ENCODE measurements at places on chromosomes 7 and 10.

DNA sequence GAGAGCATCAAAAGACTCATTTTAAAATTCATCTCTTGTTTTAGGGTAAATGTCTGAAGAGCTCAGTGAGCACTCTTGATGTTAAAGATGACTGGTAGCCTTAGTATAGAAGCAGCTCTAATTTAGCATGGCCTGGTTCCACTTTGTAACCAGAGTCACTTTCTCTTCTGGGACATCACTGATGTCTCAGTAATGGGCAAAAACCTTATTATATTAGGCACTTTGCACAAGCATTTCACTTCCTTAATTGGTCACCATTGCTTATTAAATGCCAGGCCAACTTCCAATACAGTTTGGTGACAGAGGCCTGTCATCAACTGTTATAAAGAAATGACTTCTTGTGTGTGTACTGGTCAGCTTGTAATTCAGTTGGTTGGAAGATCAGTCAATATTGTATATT lies 53.0 kb downstream of the STEAP1B start:
- DNase-seq: no peak

DNA sequence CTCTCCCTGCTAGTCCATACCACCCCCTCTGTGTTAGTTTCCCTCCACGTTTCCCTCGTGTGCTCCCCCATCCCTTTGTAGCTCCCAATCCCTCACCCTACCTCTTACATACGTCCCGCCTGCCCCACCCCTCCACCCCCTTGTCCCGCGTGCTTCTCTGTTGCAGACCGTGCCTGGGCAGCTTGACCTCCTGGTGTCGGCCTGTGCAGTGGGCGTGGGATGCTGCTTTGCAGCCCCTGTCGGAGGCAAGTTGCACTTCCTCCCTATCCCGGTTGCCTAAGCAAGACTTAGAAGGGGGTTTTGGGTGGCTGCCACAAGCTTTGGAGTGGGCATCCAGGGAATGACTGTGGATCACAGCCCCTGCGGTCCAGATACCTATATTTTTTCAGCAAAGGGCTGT lies 7.7 kb downstream of the CLCN1 start:
- DNase-seq: no peak

DNA sequence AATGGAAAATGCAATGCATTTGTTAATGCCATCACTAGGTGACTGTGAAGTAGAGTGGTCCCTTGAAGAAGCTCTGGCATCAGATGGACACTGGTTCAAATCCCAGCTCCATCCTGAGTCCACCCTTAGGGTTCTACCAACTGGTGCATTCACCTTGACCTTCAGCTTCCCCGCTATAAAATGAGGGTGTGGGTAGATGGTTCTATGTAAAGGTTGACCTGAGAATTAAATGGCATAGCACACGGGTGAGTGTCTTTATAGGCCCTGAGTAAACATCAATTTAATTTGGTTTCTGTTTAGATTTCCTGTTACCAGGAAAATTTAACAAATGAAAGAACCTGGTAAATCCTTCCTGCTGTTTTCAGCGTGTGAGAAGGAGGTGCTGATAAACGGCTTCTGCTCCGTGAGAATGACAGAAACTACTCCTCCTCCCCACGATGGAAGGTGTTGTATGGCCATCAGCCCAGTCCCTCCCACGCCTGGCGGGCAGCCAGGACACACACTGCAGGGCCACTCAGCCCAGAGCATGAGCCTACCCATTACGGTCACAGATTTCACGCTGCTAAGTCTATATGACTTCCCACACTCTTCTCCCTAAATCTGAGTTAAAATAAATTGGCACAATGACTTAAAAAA lies 210.1 kb downstream of the TNS3 start:
- DNase-seq: no peak

DNA sequence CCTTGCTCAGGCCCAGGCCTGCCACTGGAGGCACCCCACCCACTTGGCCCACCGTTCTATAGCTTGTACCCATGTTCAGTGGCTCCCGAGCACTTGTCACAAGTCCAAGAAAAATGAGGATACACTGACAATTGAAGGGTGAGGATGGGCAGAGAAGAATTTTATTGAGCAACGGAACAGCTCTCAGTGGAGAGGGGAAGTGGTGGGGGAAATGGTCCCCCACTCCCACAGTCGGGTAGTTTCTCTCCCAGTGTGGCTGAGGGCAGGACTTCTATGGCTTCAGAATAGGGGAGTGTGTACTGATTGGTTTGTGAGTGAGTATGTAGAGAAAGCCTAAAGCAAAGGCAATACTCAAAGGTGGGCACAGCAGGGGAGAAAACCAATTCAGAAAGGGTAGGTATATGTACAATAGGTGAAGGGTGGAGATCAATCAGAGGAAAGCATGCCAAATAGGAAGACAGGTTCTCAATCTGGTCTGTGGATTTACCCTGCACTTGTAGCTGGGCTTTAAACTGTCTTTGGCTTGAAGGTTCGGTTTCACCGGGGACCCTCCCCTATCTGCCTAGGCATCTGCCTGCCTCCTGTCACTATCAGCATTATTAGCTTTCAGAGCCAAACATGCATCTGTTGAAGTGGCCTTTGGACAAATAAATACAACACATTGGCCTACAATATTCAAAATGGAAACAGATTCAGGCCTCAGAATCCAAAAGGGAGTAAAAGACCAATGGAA lies 8.9 kb upstream of the TSPAN13 start:
- DNase-seq: no peak

- DNase-seq: no peak
Measured at GRCh38 chr10:129161150-129161549, 305.9 kb upstream of the MGMT start.

GRCh38 chr10:10007957-10008356 lies 1009.7 kb upstream of the CELF2 start:
- no peak for DNase-seq

DNA sequence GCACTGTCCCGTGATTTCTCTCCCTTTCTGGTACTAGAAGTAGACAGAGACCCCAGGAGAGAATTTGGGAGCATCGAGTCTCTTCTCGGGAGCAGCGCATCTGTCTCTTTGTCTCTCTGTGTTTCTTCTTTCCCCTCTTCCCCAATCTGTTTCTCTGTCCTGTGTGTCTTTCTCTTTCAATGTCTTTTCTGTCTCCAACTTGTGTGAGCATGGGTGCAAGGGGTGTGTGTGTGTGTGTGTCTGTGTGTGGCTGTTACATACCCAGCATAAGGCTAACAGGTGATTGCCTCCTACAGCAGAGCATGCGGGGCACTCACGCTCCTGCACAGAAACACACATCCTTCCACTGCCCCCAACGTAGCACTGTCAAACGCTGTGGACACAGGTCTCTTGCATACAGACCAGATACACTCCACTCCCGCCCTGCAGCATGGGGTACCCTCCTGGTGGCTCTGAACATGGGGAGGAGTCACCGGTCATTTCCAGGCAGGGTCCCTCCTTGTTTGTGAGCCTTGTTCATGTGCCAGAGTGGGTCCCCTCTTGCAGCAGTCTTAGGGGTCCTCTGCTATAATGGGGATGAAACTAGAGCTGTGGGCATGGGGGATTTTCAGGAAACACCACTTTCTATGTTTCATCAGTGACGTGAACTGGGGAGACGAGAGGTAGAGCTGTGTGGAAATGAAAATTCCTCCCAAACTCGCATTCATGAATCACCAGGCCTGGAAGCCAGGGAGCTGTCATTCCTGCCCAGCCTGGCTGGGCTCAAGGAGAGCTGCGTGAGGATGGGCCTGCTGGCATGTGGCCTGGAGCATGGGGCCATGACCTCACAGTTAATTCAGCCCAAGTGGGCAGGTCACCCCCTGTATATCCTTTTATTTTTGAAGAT lies 980 bp downstream of the ADAMTS14 start:
- no peak for DNase-seq

- DNase-seq: no peak
Measured at GRCh38 chr7:49151146-49151545, 226.8 kb downstream of the CDC14C start.

DNA sequence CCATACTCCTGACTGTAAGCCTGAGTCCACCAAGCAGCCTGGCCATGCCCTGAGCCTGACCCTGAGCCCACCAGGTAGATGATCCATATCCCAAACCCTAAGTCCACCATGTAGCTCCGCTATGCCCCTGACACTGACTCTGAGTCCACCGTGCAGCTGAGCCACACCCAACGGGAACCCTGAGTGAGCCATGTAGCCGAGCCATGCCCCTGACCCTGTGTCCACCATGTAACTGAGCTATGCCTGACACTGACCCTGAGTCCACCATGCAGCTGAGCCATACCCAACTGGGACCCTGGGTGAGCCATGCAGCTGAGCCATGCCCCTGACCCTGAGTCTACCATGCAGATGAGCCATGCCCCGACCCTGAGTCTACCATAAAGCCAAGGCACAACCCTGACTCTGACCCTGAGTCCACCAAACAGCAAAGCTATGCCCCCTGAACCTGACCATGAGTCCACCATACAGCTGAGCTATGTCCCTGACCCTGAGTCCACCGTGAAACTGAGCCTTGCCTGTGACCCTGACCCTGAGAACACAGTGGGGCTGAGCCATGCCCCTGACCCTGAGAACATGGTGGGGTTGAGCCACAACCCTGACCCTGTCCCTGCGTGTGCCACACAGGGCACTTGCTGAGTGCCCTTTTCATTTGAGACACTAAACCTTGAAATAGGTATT lies 299.8 kb downstream of the TNS3 start:
- no peak for DNase-seq

- no peak for DNase-seq
Measured at GRCh38 chr7:100575746-100576383, 2.2 kb upstream of the SAP25 start.

GRCh38 chr7:20458521-20458920 lies 127.8 kb downstream of the ITGB8 start:
- no peak for DNase-seq

- DNase-seq: no peak
Measured at GRCh38 chr7:106582365-106582764, 78.6 kb downstream of the CCDC71L start.

GRCh38 chr10:24694086-24694485 lies 29.6 kb downstream of the ARHGAP21 start:
- no peak for DNase-seq

DNA sequence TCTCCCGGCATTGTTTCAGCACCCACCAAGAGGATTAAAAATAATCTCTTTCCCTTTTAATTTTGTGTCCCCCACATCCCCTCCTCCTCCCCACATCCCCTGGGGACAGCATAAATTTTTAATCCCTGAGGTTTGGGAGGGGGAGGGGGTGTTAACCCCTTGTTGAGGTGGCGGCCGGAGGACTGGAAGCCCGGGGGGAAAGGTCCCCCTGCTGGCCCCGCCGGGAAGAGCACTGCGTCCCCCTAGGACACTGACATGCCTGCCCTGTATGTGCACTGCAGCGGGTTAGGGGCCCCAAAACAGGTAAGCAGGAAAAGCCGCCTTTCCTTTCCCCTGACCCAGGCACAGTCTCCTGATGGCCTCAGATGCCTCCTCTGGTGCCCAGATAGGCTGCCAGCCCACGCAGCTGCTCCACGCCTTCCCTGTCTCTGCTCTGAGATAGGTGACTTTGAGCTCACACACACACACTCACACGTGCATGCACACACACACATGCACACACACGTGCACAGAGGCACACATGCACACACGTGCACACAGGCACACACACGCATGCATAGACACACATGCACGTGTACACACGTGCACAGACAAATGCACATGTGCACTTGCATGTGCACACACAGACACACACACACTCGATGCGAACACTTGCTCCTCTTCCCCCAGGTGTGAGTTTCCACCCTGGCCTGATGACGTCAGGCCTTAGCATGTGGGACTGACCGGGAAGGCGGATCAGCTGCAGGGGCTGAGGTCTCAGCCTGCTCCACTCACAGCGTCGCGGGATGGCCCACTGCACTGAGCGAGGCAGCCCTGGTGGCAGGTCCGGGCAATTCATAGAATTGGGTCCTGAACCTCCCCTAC lies 12.3 kb downstream of the CNPY1 start:
- DNase-seq: peak; percentile 21

GRCh38 chr7:96303105-96303685 lies 18.7 kb downstream of the SLC25A13 start:
- no peak for DNase-seq

DNA sequence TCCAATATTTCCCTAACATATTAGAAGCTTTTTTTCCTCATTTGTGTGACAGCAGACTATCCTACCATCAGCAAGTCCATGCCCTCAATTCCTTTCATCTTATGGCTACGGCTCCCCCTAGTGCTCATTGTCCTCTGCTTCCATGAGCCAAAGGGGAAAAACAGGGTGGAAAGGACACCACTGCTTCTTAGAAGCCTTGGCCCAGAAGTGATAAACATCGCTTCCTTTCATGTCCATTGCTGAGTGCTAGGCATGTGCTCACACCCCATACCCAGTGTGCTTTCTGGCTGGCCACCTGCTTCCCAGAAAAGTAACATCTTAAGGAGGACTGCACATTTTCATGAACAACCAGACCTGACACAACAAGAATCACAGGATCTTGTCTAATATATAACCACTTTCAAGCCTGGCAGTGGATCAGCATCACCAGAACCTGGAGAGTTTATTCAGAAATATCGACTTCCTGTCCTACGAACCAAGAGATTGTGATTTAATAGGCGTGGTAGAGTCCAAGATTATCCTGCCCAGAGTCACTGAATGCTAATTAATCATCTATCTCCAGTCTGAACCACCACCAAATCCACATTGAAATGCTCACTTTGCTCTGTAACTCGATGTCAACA lies 650.5 kb upstream of the SORCS1 start:
- DNase-seq: no peak

DNA sequence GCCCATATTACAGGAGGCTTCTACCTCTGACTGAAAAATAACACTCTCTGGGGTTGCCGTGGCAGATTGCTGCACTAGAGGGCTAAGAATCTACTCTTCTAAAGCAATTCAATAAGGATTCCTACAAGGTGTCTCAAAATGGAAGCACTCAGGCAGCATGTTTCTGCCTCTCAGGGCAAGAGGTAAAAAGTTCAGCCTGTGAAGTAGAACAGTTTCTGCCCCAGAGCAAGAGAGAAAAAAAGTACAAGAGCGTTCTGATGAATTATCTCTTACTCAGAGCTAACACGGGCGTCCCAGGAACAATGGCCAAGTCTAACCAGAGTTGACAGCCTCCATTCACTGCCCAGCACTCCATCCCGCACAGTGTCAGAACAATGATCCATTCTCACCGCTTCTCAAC lies 71.3 kb upstream of the TES start:
- DNase-seq: no peak

- peak; percentile 80 for DNase-seq
Measured at GRCh38 chr7:140673063-140673773, 473 bp downstream of the ADCK2 start.

GRCh38 chr7:20466543-20467021 lies 135.9 kb downstream of the ITGB8 start:
- no peak for DNase-seq

GRCh38 chr7:73921623-73922528 lies 60.9 kb downstream of the TMEM270 start:
- no peak for DNase-seq

- no peak for DNase-seq
Measured at GRCh38 chr7:125834421-125834820, 904.8 kb upstream of the POT1 start.

DNA sequence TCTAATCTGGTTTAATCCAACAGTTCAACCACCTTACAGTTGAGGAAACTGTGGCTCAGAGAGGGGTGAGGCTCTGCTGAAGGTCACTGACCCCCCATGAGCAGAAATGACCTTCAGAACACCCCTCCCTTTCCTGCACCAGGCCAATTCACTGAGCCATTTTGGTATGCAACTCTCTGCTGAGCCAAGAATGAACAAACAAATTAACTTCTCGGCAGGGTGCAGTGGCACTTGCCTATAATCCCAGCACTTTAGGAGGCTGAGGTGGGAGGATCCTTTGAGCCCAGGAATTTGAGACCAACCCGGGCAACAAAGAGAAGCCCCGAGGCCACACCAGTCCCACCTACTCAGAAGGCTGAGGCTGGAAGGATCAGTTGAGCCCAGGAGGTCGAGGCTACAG lies 29.8 kb downstream of the PDGFA start:
- DNase-seq: no peak

- no peak for DNase-seq
Measured at GRCh38 chr7:18049262-18049661, 21.6 kb upstream of the PRPS1L1 start.

Data from CD4-positive, alpha-beta T cell treated with Interleukin-17A for 4 hours (primary cell).